SK-N-SH (cell line): ENCODE measurements at places on chromosomes 1 and 21. TPM values are rescaled to one million over a fixed set of nuclear protein-coding genes. Genes with fewer than 3 reads are reported as not detected.

MYOG gene
- not detected in 2 replicates for polyA plus RNA-seq

BTBD8 gene
- 0.49 and 0.62 TPM in 2 replicates for polyA plus RNA-seq

- no peaks in the 10 kb centered on the region for H3K36me3 ChIP-seq
- no peak overlapping the region for H3K4me3 ChIP-seq
- no peaks in the 10 kb centered on the region for H3K4me1 ChIP-seq
- DNase-seq: no peak
- peaks cover 18% of the 10 kb centered on the region; the same call in 1 of the 2 replicates for H3K27me3 ChIP-seq
- H3K27ac ChIP-seq: no peak overlapping the region
Measured at GRCh38 chr1:91761295-91761721, 124.6 kb downstream of the TGFBR3 start.

- H3K27me3 ChIP-seq: no peaks in the 10 kb centered on the region
- DNase-seq: no peak
- peaks cover 10% of the 10 kb centered on the region; the same call in 1 of the 2 replicates for H3K4me1 ChIP-seq
- no peak overlapping the region for H3K4me3 ChIP-seq
- H3K27ac ChIP-seq: no peak overlapping the region
Measured at GRCh38 chr21:34867785-34868184, 181.3 kb downstream of the RUNX1 start.

DNA sequence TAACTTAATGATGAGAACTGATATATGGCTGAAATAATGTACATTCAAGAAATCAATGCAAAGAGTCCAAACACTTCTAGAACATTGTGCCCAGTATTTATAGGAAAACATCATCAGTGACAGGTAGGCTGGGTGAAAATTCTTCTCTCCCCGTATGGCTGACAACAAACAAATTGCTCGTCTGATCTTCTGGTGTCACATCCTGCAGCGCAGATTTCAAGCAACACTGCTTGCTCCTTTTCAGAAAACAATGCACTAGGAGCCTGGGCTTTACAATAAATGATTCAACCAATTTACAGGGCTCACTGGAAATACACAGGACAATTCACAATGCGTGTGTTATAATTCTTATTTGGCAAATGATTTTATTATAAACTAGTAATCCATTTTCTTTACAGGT lies 185.3 kb downstream of the RERE start:
- H3K4me3 ChIP-seq: no peak overlapping the region
- H3K27ac ChIP-seq: no peak overlapping the region
- H3K36me3 ChIP-seq: no peaks in the 10 kb centered on the region
- peaks cover 10% of the 10 kb centered on the region for H3K4me1 ChIP-seq
- DNase-seq: no peak

NFIA gene
- 3.3 and 4.1 TPM in 2 replicates for polyA plus RNA-seq

DNA sequence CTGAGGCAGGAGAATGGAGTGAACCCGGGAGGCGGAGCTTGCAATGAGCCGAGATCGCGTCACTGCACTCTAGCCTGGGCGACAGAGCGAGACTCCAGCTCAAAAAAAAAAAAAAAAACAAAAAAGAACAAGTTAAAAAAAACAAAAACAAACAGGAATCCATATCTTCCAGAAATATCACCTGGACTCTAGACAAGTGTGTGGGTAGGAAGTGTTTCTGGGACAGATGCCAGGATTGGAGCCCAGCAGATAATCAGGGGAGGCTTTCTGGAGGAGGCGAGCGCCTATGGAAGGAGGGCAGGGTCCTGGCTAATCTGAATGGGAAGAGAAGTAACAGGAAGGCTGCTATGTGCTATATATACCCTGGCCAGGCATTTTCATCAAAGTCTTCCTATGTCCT lies 43.6 kb upstream of the SYNC start:
- no peaks in the 10 kb centered on the region for H3K27me3 ChIP-seq
- DNase-seq: no peak
- H3K27ac ChIP-seq: no peak overlapping the region
- no peaks in the 10 kb centered on the region for H3K36me3 ChIP-seq

DNA sequence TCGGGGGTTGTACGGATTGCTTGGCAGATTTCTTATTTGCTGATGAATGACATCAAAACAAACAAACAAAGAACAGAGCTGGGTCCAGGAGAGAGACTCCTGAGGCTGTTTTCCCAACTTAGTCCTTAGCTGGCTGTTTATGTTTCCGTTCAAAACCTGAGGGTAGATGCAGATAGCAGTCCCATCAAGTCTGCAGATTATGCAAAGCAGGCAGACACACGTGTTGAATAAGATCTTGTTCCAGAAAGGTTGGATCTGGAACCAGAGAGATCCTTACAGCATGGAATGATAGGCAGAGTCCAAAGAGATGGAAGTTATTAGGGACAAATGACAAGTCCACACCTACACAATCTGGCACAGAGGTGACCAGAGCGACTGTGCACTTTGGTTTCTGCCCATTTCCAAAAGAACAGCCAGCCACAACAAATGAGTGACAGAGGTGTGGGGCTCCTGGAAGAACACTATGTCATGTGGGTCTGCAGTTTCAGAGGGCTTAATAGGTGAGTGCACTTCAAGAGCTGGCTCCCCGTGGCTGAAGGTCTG lies 65.5 kb downstream of the MAN1C1 start:
- H3K27ac ChIP-seq: no peak overlapping the region
- H3K4me3 ChIP-seq: no peak overlapping the region
- peaks cover 15% of the 10 kb centered on the region; the same call in 1 of the 2 replicates for H3K27me3 ChIP-seq

- H3K27ac ChIP-seq: no peak overlapping the region
- no peak overlapping the region for H3K4me3 ChIP-seq
- no peaks in the 10 kb centered on the region for H3K4me1 ChIP-seq
- no peaks in the 10 kb centered on the region for H3K36me3 ChIP-seq
- DNase-seq: no peak
Measured at GRCh38 chr1:70017770-70018169, 187.6 kb downstream of the LRRC40 start.

GFI1 gene
- 0.18 and 0.19 TPM in 2 replicates for polyA plus RNA-seq

- peaks cover 23% of the 10 kb centered on the region; the same call in 1 of the 2 replicates for H3K4me1 ChIP-seq
- H3K4me3 ChIP-seq: peak overlapping the region; percentile 76
- H3K27ac ChIP-seq: no peak overlapping the region
- DNase-seq: peak; percentile 60
- H3K27me3 ChIP-seq: no peaks in the 10 kb centered on the region
Measured at GRCh38 chr1:25544819-25545218, 1.4 kb downstream of the LDLRAP1 start.

TRAPPC3 gene
- polyA plus RNA-seq: 149 and 169 TPM in 2 replicates

DNA sequence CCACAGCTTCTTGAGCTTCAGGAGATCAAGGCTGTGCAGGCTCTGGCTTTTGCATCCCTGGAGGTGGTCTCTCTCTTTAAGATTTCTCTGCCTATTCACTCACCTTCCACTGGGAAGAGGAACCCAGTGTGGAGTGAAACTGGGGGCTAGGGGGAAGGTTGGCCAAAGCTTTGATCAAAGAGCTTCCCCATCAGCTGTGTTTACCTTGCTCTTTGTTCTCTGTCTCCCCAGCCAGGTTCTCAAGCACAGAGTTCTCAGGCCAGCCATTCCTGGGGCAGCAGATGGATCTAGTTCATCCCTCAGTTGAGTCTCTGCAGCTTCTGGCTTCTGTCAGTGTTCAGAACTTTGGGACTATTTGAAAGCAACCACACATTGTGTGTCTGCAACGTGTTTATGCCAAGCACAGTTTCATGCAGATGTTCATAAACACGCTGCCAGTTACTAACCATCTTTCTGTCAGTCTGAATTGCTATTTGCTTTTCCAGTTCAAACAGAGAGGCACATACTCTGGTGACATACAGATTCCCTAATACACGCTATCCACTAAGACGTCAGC lies 17.2 kb upstream of the MRPS14 start:
- no peak overlapping the region for H3K27ac ChIP-seq
- H3K27me3 ChIP-seq: no peaks in the 10 kb centered on the region
- no peaks in the 10 kb centered on the region for H3K36me3 ChIP-seq
- no peaks in the 10 kb centered on the region for H3K4me1 ChIP-seq
